ENCODE measurements at places on chromosomes 6 and 20.

DNA sequence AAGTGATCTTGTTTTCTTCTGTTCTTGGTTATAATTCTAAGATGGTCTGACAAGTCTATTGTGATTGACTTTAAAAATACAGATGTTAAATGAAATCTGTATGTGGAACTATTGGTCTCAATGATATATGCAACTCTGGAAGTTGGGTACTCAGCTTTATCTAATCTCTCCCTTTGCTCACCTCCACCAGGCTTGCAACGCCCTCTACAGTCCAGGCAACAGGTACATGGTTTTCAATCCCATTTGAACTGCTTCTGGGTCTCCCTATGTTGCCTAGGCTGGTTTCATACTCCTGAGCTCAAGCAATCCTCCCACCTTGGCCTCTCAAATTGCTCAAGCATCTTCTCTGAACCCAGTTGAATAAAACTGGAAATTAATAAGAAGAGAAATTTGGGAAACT lies 25.6 kb upstream of the HLA-DQB1 start:
- DNase-seq, result no peak

DNA sequence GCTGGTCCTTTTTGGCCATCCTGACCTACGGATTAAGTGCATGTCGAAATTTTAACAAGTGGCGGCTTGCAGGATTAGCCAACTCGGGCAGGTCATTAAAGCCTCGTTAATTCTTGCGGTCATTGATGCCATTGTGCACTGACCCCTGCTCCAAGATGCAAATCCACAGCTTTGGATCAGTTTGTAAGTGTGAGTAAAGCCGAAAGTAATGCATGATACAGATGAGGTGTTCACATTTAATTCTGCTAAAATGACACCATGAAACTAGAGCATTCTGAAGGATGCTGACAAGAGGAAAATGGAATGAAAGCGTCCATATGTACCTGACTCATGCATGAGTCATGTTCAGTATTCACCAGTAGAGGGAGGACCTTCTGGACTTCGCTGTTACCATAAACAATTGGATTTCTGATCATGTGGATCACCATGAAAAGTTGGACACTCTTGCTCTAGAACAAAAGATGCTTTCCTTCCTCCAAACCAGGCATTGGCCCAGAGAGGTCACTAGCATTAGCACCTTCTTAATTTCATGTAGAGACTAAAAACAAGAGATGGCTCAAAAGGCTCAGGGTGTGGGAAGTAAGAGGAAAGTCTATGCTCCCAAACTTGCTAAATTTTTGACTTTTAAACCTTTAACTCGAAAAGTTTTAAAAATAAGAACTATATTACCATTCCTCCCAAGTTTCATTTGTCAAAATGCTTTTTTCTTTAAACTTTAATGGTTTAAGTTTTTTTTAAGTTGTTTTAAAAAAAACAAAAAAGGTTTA lies 48.0 kb downstream of the MUC22 start:
- no peak for DNase-seq

GRCh38 chr6:46190889-46191288 lies 20.1 kb upstream of the ENPP5 start:
- DNase-seq, result no peak

DNA sequence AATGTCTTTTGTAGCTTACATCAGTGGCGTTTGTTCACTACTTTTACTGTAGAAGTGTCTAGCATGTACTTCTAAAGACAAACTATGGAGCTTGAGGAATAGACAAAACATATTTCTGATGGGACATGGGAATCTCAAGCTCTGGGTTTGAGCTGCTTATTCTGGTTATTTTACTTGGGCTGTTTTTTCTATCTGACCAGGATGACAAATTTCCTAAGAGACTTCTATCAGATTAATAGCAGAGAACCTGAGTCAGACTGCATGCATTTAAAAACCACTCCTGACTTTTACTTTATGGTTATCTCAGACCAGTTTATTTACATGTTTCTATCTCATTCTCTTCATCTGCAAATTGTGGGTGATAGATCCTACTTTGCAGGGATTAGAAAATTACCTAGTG lies 1282.3 kb upstream of the GJE1 start:
- DNase-seq, result no peak

DNA sequence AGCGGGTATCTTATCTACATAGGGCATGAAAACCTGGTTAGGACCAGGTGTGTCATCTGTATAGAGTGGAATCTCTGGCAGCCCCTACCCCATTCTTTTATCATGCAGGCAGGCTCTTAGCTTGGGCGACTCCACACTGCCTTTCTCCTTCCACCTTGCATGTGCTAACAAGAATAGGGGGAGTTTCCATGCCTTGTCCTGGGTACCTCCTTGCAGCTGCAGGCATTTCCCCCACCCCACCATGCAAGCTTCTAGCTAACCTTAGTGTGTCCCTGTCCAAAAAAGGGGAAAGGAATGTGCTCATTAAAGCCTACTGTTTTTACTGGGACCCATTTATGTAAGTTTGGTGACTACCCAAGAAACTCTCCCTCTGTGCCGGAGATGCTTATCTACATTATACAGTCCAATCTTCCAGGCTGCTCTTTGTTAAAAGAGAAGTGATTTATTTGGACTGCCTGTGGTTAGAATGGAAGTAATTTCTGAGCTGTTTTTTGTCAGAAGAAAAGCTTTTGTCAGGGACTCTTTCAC lies 10.5 kb upstream of the CEP43 start:
- DNase-seq, result no peak
